ENCODE measurements at places on chromosomes 3 and 15. TPM values are rescaled to one million over a fixed set of nuclear protein-coding genes. Genes with fewer than 3 reads are reported as not detected.
A peak's percentile ranks its signal among the peaks of the same experiment; 100 is the strongest.

The C3orf38 gene
- total RNA-seq: 12.8 TPM

The ALDH1A2 gene
- total RNA-seq: 6.0 TPM

The SYNPR gene
- total RNA-seq: 1.0 TPM

The PRSS50 gene
- total RNA-seq: 0.35 TPM

The MOBP gene
- not detected for total RNA-seq

The CLDN16 gene
- total RNA-seq: not detected

The SEMA3G gene
- 15.6 TPM for total RNA-seq

GRCh38 chr3:34483311-34483887 is 685.0 kb downstream of the PDCD6IP start:
- DNase-seq: no peak

GRCh38 chr15:57640930-57641682 is 49.4 kb downstream of the MYZAP start:
- DNase-seq: no peak

GRCh38 chr3:111627092-111627491 is 31.9 kb upstream of the ZBED2 start:
- no peak for DNase-seq

GRCh38 chr15:96735632-96736240 is 405.2 kb downstream of the NR2F2 start:
- DNase-seq: no peak

DNA sequence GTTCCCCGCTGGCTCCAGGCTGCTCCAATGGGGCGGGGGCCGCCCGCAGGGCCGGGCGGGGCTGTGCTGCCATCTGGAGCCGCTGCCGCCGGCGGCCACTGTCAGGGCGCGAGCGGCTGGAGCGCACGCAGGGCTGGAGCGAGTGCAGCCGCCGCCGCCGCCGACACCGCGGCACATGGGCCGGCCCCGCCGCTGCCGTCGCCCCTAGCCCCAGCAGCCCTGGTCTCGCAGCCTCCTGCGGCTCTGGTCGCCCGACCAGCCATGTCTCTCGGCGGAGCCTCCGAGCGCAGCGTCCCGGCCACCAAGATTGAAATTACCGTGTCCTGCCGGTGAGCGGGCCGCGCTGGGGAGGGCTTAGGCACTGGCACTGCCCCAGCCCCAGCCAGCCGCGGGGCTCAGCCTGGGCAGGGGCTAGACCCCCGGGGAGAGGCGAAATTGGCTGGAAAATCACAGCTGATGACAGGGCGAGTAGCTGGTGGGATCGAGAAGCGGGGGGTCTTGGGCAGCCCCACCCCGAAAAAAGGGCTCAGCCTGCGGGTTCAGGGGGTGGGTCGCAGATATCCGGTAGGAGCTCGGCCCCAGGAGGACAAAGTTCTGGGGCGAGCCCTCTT is at the start of gene CPNE9:
Gene CPNE9, plus strand, starts transcription at position 98 of the 611 bp plus-strand sequence. Its CDS starts 164 bp downstream, at position 262.
- no peak for DNase-seq

DNA sequence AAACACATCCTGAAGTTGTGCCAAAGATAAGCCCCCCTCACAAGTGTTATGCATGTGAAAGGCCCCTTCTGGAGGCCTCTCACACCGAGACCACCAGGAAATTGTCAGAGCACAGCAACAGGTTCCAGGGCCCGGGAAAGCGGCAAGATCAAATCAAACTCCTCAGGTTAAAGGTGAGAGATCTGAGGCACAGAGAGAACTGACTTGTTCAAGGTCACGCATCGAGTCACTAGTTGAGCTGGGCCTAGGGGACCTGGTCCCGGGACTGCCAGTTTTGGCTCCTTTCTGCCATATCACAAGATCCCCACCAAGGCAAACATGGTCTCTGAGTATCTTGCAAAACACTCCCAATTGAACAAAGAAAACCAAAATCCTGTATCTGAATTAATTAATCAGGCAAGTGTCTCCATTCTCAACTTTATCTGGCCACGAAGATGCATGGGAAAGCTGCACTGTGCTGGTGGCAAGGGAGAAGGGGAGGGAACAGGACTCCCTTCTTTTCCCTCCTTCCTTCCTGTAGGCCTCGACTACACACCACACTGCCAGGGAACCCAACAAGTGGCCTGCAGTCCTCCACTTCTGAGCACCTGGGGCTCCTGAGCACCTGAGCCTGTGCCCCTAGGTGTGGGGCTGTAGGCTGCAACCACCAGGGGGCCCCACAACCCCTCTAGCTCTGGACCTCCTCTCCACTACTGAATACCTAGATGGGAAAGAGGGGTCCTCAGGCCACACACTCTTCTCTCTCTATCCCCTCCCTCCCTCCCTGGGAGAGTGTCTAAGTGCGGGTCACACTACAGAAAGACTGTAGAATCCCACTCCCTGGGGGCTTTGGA is 37.3 kb downstream of the ANP32A start:
- DNase-seq: no peak

DNA sequence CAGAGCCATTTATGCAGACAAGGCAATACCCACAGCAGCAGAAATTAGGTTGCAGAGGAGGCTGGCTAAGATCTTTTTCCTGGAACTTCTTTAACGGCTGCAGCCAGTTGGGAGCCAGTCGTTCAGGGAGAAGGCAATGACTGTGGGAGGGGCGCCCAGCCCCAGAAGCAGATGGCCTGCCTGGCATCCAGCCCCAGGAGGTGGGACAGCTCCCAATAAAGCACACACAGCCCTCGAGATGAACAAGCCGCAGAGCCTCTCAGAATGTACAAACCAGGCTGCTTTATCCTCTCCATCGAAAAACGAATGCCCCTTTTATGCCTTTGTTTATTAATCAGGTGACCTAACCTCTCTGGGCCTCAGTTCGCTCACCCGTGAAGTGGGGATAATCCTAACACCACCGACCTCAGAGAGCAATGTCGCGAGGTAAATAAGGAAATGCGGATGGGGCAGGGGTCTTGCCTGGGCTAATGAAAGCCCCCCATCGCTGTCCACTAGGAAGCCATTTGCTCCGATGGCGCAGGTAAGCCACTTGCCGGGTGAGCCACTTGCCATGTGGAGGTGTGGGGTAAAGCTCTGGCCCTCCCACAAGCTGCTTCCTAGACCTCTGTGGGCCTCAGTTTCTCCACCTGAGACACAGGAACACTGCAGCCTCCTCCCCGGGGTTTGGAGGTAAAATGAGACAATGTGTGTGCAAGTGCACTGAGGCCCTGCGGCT is 35.8 kb downstream of the MGLL start:
- peak; percentile 87 for DNase-seq

GRCh38 chr3:108178676-108179075 is 43.5 kb downstream of the IFT57 start:
- DNase-seq: no peak

- no peak for DNase-seq
Observed at GRCh38 chr3:27253831-27254230, 115.4 kb downstream of the NEK10 start.

- peak; percentile 84 for DNase-seq
Observed at GRCh38 chr3:160885791-160886286, 129.8 kb downstream of the PPM1L start.

GRCh38 chr15:71683411-71684274 is 126.7 kb upstream of the NR2E3 start:
- no peak for DNase-seq

Measured in heart left ventricle (tissue), 16 donors.